ENCODE measurements at places on chromosomes 11 and 22. TPM values are rescaled to one million over a fixed set of nuclear protein-coding genes. Genes with fewer than 3 reads are reported as not detected.

The OR10G6 gene
- total RNA-seq: not detected

The FAM180B gene
- not detected for total RNA-seq

The LUZP2 gene
- total RNA-seq: 73.9 TPM

The ME3 gene
- 170 TPM for total RNA-seq

The TCN1 gene
- total RNA-seq: not detected

The PDE3B gene
- total RNA-seq: 52.0 TPM

The BTBD18 gene
- not detected for total RNA-seq

The SCO2 gene
- 1.3 TPM for total RNA-seq

The NEFH gene
- 0.63 TPM for total RNA-seq

The MTCH2 gene
- total RNA-seq: 67.6 TPM

The KRTAP5-8 gene
- total RNA-seq: not detected

The GVQW3 gene
- 31.6 TPM for total RNA-seq
